Activated CD4-positive, alpha-beta T cell treated with anti-CD3 and anti-CD28 coated beads, Interleukin-2, amount 50 U/mL, for 4 hours (primary cell): ENCODE measurements at places on chromosomes 11 and 22.

DNA sequence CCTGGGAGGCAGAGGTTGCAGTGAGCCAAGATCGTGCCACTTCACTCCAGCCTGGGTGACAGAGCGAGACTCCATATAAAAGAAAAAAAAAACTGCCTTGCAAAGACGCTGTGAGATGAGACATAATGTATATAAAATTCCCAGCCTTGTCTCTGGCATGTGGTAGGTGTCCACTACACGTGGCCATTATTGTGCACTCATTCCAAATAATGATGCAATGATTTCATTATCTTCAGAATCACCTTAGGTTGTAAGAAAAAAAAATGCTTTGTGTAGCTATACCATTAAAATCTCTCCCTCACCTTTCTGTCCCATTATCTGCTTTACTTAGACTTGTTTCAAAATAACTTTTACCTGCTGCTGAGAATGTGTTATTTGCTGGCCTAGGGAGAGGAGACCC lies 41.6 kb downstream of the C11orf96 start:
- no peak for DNase-seq

DNA sequence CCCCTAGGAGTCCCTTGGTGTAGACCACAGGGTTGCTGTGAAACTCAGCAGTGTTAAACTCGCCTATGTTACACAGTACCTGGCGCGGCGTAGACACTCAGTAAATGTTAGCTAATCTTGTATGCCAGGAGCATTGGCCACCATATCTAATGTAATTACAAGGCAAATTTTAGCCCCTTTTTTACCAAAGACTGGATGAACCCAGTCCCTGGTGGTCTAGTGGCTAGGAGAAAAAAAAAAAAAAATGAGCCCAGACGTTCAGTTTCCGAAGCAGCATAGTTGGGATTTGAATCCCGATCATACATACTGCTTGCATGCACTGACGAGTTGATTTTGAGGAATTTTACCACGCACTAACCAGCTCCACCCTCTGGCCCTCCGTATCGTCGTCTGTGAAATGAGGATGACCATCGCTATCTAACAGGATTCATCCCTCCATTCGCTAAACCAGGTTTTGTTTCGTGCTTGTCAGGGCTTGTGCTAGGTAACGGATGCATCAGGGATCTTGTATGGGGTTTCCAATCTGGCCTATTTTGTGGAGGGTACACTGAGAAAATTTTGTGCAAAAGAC lies 688 bp downstream of the PTS start:
- DNase-seq, result no peak

- no peak for DNase-seq
Observed at GRCh38 chr22:26615149-26615548, 2.7 kb downstream of the CRYBB1 start.

GRCh38 chr11:23480736-23481135 lies 620.5 kb upstream of the CCDC179 start:
- no peak for DNase-seq

DNA sequence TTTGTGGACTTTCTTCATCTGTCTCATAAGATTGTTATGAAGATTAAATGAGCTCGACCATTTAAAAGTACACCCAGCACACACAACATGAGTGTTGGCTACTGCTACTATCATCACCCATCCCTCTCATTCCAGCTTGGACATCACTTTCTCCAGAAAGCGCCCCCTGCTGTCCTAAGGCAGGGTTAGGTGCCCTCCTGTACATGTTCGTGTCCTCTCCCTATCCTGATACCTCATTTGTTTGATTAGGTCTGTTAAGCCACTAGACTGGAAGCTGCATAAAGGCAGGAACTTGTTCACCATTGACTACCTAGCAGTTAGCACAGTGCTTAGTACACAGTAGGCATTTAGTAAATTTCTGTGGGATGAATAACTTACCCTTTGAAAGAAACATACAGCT lies 85.5 kb downstream of the ENTHD1 start:
- peak; percentile 11 for DNase-seq

- DNase-seq, result no peak
Observed at GRCh38 chr11:75938543-75938942, 123.5 kb downstream of the UVRAG start.

GRCh38 chr11:1276041-1276790 lies 33.2 kb downstream of the TOLLIP start:
- DNase-seq, result no peak

DNA sequence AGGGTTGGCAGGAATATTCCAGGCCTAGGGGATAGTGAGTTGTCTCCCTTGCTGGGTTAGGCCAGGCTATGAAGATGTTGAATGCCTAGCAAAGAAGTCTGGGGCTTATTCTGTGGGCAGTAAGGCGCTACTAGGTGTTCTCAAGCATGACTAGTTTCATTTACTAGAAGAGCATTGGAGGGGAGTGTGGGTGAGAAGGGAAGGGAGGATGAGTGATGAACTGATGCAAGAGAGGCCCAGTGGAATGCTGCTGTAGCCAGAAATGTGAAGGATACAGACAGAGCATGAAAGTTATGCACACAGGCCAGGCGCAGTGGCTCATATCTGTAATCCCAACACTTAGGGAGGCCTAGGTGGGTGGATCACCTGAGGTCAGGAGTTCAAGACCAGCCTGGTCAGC lies 33.5 kb downstream of the POU2F3 start:
- no peak for DNase-seq

- DNase-seq, result no peak
Observed at GRCh38 chr11:116577273-116577672, 195.5 kb downstream of the BUD13 start.

DNA sequence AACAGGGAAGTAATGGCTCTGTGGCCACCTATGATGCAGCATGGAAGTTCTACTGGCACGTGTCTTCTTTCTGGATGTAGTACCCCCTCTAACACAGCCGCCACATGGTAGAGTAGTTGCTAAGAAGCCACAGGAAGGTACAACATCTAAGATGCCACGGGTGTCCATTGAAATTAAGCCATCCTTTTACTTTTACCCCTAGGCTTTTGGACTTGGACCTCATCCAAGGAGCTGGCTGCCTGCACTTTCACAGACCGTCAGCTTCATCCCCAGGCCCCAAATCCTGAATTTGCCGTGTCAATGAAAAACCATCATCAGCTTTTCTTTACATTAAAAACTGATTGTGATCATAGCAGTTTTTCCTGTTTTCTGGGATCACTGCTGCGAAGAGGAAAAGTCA lies 102.4 kb downstream of the RPL27A start:
- DNase-seq, result no peak

- DNase-seq, result no peak
Observed at GRCh38 chr11:47338396-47339241, 13.9 kb downstream of the MYBPC3 start.

DNA sequence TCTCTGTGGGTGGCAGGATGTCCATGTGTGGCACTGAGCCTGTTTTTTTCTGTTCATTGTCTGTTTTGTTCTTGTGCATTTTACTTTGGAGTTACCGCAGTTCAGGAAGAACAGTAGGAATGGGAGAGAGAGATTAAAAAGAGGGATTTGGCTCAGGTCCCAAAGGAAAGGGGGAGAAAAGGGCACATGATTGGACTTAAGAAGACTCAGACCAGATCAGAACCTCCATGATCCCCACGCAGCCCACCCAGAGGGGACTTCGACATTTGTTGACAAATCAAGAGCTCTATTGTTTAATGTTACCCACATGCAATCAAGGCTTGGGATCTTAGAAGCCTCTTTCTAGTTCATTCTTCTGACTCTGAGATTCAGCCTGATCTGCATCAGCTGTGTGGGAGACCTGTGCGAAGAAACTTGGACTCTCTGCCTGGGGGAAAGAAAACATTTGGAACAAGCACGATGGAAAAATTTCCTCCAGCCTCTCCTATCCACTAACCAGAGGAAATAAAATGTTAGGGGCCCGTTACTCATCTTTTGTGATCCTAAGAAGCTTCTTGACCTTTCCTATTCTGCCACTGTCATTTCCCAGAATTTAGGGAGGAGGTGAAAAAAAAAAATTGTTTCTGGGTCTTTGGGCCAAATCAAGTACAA lies 119.2 kb downstream of the SPON1 start:
- no peak for DNase-seq

DNA sequence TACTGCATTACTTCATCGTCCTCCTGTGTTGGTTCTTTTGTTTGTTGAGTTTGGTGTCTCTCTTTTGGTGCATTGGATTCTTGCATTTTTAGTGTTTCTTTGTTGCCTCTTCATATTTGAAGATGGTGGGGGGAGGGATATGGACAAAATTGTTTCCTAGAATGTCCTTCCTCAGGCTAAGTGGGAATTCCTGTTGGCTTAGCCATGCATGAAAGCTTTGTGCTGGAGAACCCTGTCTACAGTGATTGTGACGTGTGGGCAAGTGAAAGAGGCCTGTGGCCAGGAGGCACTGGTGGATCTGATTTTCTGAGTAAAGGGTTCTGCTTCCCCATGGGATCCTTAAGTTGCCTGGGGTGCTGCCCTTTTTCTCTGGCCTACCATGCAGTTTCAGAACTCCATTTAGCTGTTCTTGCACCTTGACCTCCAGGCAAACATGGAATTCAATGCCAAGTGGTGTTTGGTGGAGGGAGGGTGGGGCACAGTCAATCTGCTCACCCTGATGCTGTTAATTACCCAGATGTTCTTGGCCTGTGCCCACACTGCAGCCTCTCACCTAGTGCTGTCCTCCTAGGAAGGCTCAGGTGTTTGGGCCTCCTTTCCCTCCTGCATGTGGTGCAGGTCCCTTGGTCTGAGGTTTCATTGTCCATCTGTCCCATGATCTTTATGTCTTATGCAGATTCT lies 46.3 kb upstream of the SLC22A12 start:
- DNase-seq, result no peak

- no peak for DNase-seq
Observed at GRCh38 chr11:87215236-87215635, 177.5 kb downstream of the TMEM135 start.

DNA sequence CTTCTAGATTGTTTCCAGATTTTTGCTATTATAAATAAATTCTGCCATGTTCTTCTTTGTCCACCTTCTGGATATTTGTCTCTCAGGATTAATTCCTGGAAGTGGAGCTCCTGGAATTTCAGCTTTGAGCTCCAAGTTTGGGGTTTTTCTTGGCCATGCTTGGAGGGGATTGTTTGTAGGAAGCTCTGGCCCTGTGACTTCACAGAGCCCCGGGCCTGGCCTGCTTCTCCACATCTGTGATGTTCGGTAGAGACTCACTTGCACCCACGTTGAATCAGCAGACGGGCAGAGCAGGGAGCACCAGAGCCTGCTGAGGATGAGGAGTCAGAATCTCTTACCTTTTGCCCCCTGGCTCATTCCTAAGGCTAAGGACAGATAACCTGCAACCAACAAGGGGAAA lies 35.7 kb downstream of the LRRC32 start:
- no peak for DNase-seq

GRCh38 chr11:78213526-78214330 lies 25.0 kb downstream of the USP35 start:
- DNase-seq, result no peak
